ENCODE measurements at places on chromosomes 3 and 15.
A peak's percentile ranks its signal among the peaks of the same experiment; 100 is the strongest.

GRCh38 chr3:27486336-27486735, 2.2 kb upstream of the SLC4A7 start:
- no peak for DNase-seq

DNA sequence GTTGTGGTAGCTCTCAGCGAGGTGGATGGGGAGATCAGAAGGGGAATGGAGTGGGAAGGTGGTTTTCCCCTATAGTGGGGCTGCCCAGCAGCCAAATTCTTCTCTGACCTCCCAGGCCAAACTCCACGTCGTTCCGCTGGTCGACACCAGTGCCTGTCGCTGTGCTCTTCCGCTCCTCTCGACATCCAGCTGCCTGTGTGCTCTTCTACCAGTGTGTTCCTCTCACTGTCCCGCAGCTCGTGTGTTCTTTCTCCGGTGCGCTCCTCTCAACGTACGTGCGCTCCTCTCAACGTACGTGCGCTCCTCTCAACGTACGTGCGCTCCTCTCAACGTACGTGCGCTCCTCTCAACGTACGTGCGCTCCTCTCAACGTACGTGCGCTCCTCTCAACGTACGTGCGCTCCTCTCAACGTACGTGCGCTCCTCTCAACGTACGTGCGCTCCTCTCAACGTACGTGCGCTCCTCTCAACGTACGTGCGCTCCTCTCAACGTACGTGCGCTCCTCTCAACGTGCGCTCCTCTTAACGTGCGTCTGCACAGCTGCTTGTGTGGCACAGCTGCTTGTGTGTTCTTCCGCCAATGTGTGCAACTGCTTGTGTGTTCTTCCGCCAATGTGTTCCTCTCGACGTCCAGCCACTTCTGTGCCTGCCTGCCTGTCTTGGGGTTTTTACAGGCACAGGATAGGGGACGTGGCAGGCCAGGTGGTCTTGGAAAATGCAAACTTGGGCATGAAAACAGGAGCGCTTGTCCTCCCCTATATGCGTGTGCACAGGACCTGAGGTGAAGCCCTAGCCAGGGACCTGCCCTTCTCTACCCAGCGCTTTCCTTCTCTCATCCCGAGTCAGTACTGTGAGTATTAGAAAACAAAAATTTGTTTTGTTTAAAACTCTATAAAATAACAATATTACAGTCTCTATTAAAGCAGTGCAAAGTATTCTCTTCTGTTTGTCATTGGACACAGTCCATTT, 991.1 kb downstream of the GBE1 start:
- DNase-seq, result peak; percentile 53

DNA sequence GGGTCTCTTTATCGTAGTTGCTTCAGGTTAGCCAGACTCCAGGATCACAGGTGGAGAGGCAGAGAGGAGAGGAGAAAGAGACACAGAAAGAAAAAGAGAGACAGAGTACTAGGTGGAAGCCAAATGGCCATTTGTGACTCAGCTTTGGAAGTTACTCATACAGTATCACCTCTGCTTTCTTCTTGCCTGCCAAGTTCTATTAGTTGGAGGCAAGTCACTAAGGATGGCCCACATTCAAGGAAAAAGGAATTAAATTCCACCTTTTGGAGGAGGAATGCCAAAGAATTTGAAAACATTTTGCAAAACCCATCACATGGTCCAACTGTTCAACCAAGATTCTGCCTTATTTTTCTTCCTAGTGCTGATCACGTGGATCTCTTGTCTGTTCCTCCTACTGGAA, 291.1 kb downstream of the CHL1 start:
- no peak for DNase-seq

DNA sequence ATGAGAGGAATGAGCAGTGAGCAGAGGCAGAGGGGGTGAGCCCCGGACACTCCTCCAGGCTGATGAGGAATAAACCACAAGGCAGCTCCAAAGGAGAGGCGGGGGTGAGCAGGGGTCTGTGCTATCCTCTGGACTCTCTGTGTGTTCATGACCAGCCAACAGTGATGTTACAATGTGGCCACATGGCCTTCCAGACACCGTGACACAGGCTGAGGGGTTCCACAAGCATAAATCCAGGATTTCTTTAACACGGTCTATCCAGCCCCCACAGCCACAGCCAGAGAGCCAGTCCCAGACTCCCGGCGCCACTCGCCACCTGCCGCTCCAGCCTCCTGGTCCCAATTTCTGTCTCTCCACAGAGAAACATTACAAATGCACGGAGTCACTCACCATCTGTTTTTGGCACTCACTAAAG, 24.4 kb downstream of the XXYLT1 start:
- no peak for DNase-seq

GRCh38 chr15:77540312-77541060, 92.2 kb downstream of the LINGO1 start:
- no peak for DNase-seq

- DNase-seq, result no peak
These were observed 34.0 kb upstream of the ZPLD1 start for GRCh38 chr3:102400766-102401165.

- no peak for DNase-seq
These were observed 3.5 kb upstream of the UBE2E2 start for GRCh38 chr3:23199649-23200048.

DNA sequence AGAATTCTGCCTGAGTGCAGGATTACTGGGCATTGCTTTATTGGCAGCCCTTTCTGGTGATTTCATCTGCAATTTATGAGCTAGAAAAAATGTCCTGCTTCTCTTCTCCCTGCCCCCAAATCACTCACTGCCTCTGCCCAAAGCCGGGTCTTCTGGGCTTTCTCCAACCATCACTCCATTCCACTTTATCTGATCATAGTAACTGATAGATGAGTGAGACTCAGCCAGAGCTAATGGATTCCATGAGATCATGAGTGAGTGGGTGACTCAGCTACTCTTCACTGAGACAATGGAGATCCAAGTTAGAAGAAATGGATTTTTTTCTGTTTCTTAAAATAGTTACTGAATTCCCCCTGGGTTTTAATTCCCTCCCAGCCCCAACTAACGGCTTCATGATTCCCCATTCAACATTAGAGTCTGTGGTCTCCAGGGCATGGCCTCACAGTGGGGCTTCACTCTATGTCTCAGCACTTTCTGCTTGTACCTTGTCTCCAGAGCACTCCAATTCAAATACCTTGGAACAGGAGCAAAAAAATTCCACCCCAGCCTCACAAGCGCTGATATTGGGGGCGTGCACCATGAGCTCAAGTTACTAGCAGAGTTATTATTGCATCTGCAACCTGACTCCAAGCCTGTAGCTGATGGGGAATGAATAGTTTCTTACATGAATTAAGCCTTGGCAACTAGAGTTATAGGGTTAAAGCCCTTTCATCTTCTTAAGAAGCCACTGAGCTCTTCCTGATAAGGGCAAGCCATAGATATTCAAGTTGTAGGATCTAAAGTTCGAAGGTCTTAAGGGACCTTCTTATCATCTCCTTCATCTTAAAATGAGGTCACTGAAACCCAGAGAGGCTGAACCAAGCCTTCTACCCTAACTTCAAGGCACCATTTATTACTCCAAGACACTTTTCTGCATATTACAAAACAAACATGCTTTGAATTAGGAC, 85.9 kb downstream of the AGBL1 start:
- DNase-seq, result no peak

All from NCI-H1105 (cell line).